ENCODE measurements at places on chromosomes 3 and 15. TPM values are rescaled to one million over a fixed set of nuclear protein-coding genes. Genes with fewer than 3 reads are reported as not detected.

DNA sequence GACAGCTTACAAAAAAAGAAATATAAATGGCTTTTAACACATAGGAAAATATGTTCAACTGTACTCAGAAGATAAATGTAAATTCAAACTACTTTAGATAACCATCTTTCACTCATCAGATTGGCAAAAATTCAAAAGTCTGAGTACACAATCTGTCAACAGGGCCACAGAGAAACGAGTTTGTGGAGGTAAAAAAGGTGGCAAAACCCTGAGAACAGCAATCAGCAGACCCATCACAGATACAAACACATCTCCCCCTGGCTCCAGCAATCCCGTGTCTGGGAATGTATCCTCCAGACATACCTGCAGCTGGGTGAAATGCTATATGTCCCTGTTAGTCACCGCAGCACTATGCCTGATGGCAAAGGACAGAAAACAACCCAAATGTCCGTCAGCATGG is 149.5 kb downstream of the OSBPL10 start:
- DNase-seq, result no peak

GRCh38 chr3:15815696-15816095 is 17.9 kb upstream of the ANKRD28 start:
- DNase-seq, result no peak

DNA sequence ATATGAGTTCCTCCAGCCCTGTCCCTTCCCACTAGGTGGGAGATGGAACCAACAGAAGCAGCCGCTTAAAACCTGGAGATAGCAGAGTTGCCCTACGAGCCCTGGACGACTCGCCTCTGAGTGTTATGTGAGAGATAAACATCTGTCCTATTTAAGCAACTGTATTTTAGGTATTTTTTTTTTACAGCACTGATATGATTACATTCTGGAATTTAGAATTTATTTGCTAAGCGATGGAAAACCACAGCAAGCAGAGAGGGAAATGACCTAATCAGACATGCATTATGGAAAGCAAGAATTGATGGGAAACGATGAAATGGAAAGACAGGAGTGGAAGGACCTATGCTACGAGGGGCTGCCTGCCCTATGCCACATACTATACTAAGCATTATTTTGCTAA is 379.0 kb upstream of the IL12A start:
- DNase-seq, result no peak

DNA sequence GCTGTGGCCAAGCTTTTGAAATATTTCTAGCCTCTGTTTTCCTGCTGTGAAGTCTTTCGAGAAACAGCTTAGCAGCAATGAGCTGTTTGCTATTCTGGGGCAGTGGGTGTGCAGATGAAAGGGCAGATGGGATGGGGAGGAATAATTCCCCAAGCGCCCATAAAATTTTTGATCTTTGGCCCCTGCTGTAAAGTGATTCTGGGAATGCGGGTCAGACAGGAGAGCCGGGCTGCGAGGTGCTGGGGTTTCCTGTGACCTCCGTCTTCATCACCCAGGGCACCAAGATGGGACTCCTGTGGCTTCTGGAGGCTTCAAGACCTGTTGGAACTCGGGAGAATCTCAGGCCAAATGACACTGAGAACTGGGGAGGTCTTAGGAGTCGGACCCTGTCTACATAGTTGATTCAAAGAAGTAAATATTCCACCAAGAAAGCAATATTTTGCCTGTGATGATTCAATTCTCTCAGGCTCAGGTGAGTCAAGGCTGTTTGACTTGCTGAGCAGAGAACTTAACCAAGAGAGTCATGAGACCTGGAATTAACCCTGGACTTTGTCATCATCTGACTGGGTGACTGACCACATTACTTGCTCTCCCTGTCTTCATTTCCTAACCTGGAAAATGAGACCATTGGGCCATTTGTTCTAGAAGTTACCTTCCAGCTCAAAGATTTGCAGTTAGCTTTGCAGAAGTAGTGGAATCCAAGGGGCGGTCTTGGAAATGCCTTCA is 86.4 kb downstream of the POLR2M start:
- no peak for DNase-seq

DNA sequence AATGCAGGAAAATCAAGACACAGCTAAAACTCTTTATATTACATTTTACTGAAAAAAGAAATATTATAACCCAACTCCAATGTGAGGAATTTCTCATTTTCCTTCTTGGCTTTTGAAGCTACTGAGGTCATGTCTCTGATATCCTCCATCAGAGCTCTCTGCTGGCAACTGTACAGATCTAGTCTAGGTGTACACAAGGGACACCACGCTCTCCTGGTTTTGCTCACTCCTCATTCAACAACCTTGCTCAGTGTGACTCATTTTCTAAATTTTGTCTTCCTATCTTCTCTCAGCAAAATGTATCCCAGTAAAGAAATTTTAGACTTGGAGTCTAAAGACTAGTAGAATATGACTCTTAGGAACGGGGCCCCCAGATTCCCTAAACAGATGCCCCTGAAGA is 144.3 kb downstream of the KCNMB2 start:
- no peak for DNase-seq

DPPA4 gene
- not detected for polyA plus RNA-seq

Data from keratinocyte (primary cell).